ENCODE measurements at places on chromosomes 7 and 10. TPM values are rescaled to one million over a fixed set of nuclear protein-coding genes. Genes with fewer than 3 reads are reported as not detected.

DNA sequence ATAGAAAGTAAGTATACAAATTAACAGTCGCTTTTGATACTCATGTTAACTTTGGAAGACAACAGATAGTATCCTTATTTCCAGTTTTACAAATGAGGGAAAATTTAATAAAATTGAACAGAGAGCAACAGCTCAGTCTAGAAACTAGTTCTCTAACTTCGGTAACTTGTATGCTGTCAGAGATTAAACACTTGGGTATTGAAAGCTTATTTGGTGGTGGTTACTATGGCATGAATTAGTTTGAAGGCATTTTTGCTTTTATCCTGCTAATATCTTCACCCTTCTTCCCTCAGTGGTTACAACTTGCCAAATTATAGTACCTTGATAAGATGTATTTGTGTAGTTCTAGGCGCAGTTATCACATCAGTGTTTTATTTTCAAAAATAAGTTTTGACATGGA, 7.2 kb downstream of the WAC start:
- no peak for DNase-seq

- DNase-seq: peak; percentile 52
Observed at GRCh38 chr7:91852263-91852741, 28.2 kb downstream of the MTERF1 start.

The ADGRA1 gene
- total RNA-seq: not detected

DNA sequence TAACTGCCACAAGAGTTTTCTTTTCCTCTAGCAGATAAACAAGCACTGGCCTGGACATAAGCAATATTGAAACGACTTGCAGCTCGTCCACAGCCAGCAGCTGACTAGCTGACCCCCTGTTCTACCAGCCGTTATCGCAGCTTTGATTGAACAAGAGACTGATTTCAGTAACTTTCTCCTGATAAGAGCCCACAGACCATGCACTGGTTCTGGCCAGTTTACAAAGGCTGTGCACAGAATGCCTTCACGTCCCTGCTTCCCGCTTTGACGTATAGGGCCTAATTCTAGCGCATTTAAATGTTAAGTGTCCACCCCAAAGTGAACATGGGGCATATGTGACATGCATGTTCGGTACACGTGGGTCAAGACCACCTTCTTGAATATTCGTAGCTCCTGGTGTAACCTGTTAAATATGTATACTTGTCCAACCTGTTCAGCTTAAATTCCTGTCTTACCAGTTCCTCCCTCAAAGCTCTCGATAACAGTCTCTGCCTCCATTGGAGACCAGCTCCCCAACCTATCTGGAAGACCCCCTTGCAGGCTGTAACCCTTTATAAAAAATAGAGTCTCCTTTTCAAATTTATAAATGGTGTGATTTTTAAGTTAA, 69.2 kb downstream of the LYZL1 start:
- DNase-seq: no peak

The BTBD16 gene
- not detected for total RNA-seq

DNA sequence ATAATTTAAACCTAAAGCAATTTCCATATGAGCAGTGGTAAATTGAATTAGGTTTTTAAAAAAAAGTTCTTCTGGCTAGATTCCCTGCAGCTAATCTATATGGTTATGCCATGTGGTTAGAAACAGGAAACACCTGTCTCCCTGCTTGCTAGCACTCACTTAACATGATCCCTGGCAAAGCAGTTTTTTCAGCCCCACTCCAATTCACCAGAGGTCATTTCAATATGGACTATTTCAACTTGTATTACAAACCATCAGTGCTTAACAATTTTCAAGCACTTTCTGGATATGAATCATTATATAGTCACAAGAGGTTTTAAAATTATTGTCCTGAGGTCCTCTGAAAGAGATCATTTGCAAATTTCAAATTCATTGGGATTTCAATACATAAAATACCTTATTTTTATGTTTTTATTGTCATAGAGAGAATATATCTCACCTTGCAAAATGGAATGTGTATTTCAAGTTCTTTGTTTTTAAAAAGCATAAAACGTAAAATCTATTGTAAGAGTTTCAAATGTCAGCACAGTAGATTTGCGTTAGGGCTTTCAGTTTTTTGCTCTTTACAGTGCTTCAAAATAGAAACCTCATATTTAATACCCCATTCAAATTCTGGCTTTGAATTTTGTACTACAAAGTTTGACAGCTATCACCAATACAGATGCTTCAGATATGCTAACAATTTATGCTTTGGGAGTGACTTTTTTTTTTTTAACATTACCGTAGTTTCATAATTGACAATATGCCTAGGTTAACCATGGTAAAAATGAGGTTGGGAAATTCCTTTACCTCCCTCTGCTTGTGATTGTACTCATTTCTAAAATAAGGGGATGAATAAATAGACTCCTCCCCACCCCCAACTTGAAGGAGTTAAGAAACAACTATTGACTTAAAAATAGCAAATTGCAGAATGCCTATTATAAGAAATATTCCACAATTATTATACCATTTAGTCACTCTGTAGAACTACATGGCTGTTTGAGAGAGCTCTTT, 117.5 kb upstream of the HGF start:
- no peak for DNase-seq

- no peak for DNase-seq
Observed at GRCh38 chr10:3169673-3170072, 2.9 kb downstream of the PITRM1 start.

The SPDYE16 gene
- total RNA-seq: not detected

DNA sequence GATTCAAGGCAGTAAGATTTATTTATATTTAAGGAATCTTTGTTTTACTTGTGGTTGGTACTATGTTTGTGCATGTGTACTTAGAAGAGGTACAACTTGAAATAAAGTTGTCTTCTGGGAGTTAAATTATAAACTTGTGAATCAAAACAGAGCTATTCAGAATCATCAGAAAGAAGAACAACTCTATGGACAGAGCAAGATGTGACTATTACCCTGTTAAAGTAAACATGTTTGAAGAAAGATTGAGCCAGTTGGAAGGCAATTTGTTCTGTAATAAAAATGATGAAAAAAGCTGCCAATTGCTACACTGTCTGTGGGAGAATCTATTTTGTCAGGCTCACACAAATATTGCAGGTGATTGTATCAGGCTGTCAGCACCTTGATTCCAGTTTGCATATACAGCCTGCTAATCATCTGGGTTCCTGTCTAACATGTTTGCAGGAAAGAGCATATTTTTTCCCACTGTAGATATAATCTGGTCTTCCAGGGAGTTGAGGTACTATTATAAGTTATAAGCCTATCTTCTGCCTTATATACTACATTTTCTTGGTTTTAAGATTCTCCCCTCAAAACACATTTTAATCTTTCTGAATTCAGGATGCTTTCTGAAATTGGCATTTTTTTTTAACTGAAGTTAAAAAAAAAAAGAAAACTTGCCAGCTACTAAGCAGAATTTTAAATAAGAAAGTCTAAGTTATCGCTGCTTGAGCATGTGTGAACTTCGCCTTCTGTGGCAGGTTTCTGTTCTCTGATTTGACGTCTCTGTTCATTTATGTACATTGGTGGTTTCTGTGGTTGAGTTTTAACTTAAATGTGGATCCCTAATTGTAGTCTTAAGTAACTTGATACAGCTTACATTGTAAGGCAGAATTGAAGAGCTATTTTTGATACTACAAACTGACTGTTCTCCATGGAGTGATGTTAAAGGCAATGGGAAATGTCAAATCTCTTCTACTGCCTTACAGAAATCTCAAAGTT, 46.0 kb downstream of the ZNRF2 start:
- peak; percentile 51 for DNase-seq

DNA sequence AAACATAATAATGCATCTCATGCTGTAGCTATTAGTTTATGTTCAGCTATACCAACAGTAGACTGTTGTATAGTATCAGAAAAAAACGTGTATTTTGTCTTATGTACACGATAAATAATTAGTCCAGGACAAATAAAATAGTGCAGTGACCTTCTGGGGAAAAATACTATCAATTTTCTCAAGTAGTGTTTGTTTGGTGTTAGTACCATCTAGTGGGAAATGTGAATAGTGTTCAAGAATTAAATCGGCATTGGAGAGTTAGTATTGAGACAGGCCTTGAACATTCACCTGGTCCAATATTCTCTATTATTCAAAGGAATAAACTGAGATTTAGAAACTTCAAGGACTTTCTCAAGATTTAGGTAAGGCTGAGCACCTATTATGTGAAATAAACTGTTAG, 21.7 kb upstream of the OR2A5 start:
- DNase-seq: peak; percentile 34

The UBE3C gene
- 78.4 TPM for total RNA-seq

GRCh38 chr7:116075351-116076145, 45.0 kb upstream of the TFEC start:
- DNase-seq: peak; percentile 80

The MACROH2A2 gene
- total RNA-seq: 1.8 TPM

GRCh38 chr10:102302611-102303010, 57.3 kb downstream of the GBF1 start:
- no peak for DNase-seq

- DNase-seq: peak; percentile 15
Observed at GRCh38 chr7:26993816-26994810, 101.7 kb downstream of the HOXA1 start.

All from RPMI7951 (cell line).